ENCODE measurements at places on chromosomes 12 and 14. TPM values are rescaled to one million over a fixed set of nuclear protein-coding genes. Genes with fewer than 3 reads are reported as not detected.

- H3K27me3 ChIP-seq: no peaks in the 10 kb centered on the region
- no peak for DNase-seq
- H3K36me3 ChIP-seq: no peaks in the 10 kb centered on the region
Measured at GRCh38 chr12:51943346-51943745, 8.2 kb upstream of the ACVR1B start.

DNA sequence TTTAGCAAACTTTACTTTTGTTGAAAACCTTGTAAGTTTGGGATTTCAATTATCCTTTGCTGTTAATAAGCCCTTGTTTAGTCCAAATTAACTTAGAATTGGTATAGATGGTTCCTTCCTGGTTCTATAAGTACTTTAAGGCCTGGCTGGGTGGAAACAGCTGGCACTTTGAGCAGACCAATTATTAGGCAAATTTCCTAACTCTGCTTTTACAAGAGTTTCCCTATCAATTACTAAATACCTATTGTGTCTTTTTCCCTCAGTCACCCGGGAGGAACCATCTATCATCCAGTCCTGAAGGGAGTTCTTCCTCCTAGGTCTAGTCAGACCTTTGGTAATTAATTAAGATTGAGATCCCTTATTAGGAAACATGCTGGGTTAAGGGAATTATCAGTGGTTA lies 138.0 kb downstream of the SLC38A6 start:
- no peaks in the 10 kb centered on the region for H3K36me3 ChIP-seq
- H3K4me3 ChIP-seq: no peak overlapping the region
- no peaks in the 10 kb centered on the region for H3K27me3 ChIP-seq
- no peak overlapping the region for H3K27ac ChIP-seq
- no peaks in the 10 kb centered on the region for H3K4me1 ChIP-seq
- DNase-seq: no peak

DNA sequence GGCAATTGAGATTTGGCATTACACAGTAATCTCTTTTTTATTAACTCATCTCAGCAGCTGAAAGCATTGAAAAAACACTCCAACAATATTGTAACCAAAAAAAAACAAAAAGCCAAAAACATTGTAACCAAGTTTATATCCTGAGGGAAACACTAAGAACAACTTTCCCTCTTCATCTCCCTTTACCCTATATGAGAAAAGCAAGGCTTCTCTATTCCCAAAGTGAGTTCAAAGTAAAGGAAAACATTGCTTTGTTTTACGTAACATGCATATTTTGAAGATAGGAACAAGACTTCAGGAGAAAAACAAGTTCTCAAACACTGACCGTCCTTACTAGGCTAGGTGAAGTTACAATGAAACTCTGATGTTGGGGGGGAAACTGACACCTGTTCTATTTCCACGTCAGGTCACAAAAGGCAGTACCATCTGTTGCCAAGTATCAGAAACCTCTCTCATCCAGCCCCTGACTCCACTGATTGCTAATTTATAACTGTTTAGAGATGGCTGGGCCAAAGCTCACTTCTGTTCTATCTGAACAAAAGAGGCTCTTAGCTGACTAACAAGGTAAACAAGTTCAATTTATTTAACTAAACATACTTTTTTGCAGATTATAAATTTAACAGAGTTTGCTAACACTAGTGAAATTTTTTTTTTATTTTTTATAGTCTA lies 67.9 kb upstream of the PLXNC1 start:
- no peak overlapping the region for H3K27ac ChIP-seq
- no peaks in the 10 kb centered on the region for H3K27me3 ChIP-seq
- H3K4me3 ChIP-seq: no peak overlapping the region

- H3K36me3 ChIP-seq: no peaks in the 10 kb centered on the region
- no peak overlapping the region for H3K4me3 ChIP-seq
- H3K27ac ChIP-seq: no peak overlapping the region
- H3K4me1 ChIP-seq: no peaks in the 10 kb centered on the region
Measured at GRCh38 chr12:94988471-94988870, 15.0 kb downstream of the NDUFA12 start.

DNA sequence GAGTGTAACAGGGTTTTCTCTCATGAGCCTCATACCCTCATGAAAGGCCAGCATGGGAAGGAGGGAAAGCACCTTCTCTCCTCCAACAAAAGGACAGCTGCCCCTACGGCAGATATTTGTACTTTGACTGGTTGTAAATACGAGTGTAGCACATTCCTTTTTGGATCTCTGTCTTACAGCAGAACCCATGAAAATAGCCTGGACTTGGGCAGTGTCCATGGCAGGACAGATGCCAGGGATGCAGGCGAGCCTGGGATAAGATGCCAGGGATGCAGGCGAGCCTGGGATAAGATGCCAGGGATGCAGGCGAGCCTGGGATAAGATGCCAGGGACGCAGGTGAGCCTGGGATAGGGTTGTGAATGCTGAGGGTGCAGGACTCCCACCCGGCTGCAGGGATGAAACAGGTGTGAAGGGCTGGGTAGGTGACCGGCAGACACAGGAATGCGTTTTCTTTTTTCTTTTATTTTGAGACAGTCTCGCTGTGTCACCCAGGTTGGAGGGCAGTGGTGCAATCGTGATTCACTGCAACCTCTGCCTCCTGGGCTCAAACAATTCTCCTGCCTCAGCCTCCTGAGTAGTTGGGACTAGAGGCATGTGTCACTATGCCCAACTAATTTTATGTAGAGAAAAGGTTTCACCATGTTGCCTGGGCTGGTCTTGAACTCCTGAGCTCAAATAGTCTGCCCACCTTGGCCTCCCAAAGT lies 120.0 kb downstream of the BEGAIN start:
- H3K4me1 ChIP-seq: no peaks in the 10 kb centered on the region
- no peak for DNase-seq
- H3K27me3 ChIP-seq: no peaks in the 10 kb centered on the region
- no peaks in the 10 kb centered on the region for H3K36me3 ChIP-seq

DNA sequence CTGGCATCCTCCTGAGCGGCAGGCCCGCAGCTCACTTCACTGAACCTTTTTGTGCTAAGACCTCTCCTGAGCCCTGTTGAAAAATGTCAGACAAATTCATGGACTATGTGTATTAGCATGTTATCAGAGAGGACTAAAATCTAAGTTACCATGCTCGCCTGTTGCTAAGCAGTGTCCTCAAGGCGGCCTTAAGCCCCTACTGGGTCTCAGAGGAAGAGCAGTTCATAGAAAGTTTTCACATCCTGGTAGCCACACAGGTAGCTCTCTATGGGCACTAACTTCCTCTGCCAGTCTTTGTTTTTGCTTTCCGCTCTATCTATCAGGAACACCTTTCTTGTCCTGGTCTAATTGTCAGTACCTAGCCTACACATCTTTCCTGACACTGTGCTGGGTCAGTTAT lies 306.6 kb upstream of the MIS18BP1 start:
- H3K4me3 ChIP-seq: no peak overlapping the region
- no peak for DNase-seq
- H3K27ac ChIP-seq: no peak overlapping the region
- H3K36me3 ChIP-seq: no peaks in the 10 kb centered on the region
- H3K27me3 ChIP-seq: no peaks in the 10 kb centered on the region

- no peak overlapping the region for H3K4me3 ChIP-seq
- no peak overlapping the region for H3K27ac ChIP-seq
- H3K4me1 ChIP-seq: peaks cover 8% of the 10 kb centered on the region
- no peaks in the 10 kb centered on the region for H3K36me3 ChIP-seq
- DNase-seq: no peak
Measured at GRCh38 chr12:54991161-54991990, 6.8 kb upstream of the TESPA1 start.

Gene LEMD3
- 17.7 TPM for total RNA-seq

Gene PROX2
- total RNA-seq: 0.16 TPM

Gene CAPS2
- 17.8 TPM for total RNA-seq

Gene ADGRD1
- 22.5 TPM for total RNA-seq

Measured in sigmoid colon (tissue), 7 donors.